ENCODE measurements at places on chromosomes 6 and 20.

DNA sequence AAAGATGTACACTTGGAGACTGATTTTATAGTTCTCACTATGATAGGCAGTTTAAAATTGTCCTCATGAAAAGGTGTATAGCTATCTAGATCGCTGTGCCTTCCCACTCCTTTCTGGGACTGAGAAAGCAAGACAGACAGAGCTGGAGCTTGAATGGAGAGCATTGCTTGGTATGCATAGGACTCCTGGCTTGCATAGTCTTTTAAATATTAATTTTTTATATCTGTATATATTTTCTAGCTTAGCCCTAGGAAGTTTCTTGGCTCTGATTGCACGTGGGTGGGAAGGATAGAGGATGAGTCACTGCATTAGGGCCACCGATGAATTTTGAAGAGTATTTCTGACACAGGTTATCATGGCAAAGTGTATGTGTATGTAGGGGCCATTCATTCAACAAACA lies 150.0 kb upstream of the SPACA1 start:
- no peak for DNase-seq

DNA sequence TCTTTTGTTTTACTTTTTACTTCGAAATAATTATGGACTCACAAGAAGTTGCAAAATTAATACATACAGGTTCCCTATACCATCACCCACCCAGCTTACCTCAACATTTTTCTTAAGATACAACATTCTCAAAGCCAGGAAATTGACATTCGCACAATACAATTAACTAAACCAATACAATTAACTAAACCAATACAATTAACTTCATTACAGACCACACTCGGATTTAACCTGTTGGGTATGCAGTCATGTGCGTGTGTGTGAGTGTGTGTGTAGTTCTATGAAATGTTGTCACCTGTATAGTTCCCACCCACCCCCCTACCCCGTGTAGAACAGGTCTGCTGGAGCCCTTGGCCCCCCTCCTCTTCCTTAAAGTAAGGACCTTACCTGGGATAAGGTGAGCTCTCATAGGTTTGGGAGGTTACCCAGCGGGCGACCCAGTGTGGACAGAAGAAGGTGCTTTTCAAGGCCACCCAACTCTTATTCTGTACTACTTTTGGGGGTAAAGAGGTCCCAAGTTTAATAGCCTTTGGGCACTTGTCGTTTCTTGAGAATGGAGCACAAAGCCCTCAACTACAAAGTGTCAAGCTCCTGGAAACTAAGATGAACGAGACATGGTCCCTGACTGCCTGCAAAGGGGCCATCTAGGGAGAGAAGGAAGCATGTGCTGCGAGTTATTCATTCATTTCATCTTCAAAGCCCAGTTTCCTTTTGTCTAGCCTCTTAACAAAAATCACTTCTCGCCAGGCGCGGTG lies 544 bp upstream of the STK38 start:
- DNase-seq = no peak

- no peak for DNase-seq
These were observed 20.4 kb upstream of the EFHC1 start for GRCh38 chr6:52399511-52400312.

DNA sequence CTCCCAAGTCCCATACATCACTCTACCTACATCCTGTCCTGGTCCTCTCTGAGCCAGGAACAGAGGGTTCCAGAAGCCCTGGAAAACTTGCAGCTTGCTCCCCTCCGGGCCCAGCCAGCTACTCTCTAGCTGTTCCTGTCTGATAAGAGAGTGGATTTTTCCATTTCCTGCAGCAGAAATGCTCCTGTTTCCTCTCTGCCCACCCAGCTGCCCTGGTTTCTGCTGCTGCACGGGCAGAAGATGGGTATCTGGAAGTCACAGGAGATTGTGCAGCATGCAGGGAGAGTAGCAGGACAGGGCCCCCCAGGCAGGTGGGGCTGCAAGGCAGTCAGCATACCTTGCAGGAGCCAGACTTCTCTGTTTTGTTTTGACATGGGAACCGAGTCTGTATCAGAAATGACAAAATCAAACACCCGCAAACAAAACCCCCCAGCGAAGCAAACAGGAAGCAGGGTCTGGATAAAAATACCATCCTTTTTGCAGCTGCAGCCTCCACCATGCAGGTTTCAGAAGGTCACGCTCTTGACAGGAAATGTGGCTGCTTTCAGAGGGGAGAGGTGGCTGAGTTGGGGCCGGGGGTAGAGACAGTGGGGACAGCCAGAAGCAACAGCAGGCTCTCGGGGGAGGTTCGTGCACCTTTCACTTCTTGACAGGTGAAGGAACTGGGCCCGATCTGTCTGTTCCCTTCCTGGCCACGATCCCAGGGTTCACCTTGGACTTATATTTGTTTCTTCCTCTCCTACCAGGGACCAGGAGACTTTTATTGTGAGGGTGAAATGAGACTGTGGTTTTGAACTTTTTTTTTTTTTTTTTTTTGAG lies 50.8 kb upstream of the FAM83D start:
- no peak for DNase-seq

DNA sequence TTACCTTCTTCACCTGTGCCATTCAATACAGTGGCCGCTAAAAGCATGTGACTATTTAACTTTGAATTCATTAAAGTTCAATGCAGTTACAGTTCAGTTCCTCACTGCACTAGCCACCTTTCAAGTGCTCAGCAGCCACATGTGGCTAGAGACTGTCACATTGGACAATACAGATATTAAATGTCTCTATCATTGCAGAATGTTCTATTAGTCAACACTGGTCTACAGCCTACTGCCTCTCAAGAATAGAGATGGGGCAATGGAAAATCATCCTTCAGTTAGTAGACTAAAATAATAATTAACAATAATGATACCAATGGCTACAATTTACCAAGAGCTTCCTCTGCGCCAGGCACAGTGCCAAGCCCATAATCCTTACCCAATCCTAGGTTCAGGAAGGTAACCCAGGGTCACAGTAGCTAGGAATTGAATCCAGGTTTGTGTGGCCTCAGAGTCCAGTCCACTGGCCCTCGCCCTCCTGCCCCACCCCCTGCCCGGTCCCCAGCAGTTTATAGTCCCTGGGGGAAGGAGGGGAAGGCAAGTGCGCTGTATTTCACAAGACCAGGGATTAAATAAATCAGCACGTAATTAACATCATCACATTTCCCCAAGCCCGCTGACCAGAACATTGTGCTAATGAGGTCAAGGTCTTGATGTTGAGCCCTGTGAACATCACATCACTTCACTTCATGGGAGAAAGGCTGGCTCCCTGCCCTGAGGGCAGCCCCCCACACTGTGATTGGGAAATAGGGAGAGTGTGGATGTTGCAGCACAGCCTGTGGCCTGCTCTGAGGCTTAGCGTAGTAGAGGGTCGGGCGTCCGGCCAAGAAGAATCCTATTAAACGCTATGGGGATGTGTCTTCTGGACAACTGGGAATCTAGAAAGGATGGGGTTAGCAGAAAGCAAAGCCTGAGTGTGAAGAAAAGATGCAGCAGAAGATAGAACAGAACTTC lies 147.2 kb downstream of the VEGFA start:
- DNase-seq = no peak

DNA sequence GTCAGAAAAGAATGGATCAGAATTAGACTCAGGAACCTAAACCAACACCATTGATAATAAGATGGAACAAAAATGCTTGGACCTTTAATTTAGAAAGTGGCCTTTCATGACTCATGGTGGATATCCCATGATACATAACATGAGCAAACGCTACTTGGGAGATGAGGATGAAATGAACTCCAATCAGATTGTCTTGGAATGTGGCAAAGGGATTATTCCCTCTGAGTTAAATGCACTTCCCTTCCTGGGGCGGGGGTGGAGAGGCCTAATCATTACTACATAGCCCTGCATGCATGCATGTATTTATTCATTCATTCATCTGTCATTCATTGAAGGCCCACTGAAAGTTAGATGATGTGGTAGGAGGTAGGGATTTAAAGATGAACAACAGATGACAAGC lies 174.0 kb downstream of the AIG1 start:
- no peak for DNase-seq

DNA sequence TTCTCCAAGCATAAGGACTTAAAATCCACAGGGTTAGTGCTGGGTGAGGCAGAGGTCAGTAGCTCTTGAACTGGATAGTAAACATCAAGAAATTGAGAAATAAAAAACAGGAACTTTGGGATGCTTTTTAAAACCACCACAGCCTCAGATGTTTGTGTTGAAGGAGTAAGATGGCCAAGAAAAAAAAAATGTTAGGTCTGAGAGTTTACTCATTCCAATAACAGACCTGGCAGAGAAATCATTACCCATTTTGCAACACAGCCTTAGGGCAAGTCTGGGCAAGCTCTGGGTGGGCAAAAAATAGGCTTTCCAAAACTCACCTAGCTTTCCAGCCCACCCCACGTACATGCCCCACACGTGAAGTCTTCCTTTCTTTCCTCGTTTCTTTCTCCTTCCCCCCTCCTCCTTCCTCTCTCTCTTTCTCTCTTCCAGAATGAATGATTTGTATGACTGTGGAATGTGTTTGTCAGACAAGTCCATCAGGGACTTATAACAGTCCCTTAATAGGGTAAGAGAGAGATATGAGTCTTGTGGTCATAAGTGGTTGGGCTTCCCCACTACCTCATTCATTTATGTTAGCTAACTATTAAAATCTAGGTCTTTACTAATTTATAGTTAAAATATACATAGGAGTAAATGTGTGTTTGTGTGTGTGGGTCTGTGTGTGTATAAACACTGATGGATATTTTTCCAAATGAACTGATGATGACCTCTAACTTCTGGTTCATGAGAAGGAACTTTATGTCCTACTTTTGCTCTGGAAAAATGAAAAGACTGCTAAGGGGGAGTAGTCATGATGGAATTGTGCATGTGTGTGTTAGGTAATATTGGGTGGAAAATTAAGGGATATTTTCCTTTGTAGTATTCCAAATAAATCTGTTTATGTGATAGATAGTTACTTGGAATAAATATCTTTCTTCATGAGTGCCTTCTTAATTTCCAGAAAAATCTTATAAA lies 18.0 kb upstream of the DSE start:
- no peak for DNase-seq

Measured in esophagus squamous epithelium (tissue), 5 donors.